NT2/D1 (cell line): ENCODE measurements at places on chromosomes 7 and 10.

DNA sequence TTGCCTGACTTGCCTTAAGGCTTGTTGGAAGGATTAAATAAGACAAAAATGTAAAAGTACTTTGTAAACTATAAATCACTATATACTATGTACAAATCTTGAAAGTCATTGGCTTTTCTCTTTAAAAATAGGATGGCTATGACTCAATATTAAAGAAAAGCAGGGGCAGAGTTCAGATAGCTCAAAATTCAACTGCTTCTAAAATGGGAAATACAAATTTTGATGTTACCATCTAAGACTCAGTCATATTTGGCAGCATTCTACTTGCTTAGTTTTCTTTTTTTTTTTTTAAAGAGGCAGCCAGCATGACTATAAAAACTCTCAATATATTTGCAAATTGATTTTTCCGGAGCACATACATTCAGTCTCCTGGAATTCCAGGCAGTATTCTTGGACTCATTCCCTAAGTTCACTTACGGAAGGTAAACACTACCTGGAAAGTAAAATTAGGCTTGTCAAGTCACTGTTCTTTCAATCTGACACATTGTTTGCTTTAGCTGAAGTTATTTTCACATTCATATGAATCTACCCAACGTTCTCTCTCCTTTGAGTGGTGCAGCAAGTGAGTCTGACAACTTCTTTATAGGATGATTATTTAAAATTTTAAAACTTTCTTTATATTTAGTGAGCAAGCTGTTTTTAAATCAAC lies 133.8 kb upstream of the CCDC6 start:
- no peak for DNase-seq

- peak; percentile 47 for DNase-seq
Observed at GRCh38 chr7:81956520-81956919, 186.7 kb upstream of the HGF start.

DNA sequence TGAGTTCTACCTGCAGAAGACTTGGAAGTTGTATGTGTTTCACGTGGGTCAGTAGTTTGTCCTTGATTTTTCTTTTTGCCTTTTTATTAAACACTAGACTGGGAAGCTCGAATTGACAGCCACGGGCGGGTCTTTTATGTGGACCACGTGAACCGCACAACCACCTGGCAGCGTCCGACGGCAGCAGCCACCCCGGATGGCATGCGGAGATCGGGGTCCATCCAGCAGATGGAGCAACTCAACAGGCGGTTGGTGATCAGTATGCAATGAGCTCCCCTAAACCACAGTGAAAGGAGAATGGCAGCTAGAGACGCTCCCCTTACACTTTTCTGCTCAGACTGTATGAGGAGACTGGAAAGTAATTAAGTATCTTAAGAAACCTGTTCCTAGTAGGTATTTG lies 126.7 kb upstream of the STK17A start:
- DNase-seq, result no peak

GRCh38 chr10:112728118-112728883 lies 221.7 kb upstream of the TCF7L2 start:
- no peak for DNase-seq

DNA sequence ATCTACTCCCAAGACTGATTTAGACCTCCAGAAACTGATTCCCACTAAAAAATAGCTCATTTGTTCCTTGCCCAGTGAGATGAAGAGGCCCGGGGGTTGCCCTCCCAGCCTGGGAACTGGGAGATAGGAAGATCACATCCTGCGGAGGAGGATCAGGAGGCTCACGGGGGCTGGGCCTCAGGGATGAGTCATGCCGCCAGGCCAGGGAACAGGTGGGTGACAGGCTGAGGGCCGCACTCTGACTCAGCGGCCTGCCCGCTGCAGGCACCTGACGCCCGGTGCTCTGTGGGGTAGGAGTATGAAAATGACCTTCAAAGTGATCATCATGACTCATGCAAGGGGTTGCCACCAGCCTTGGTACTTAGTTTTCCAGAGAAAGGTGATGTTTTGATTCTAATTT lies 104.5 kb upstream of the ZPBP start:
- DNase-seq, result no peak

DNA sequence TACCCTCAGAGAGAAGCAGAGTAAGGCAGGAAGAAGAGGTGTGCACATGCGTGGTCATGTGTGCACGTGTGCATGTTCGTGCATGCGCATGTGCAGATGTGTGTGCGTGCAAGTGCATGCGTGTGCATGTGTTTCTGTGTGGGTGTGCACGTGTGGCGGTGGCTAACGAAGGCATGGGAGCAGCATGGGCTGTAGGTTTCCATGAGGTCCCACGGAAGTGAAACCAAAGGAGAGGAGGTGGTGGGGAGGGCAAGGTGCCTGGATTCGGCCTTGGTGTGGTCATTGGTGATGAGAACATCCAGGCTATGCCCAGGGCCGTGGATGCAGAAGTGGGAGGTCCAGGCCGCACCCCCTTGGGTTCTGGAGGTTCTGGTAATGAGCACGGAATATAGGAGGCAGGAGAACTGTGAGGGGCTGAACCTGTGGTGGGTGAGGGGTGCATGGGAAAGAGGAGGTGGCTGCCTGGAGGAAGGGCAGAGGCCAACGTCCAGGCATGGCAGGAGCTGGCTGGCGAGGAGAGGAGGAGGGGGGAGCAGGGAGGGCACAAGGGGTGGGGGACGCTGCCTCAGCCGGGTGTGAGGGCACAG lies 2.4 kb upstream of the INPP5A start:
- no peak for DNase-seq

- DNase-seq, result no peak
Observed at GRCh38 chr7:70384024-70384423, 747.9 kb upstream of the GALNT17 start.

DNA sequence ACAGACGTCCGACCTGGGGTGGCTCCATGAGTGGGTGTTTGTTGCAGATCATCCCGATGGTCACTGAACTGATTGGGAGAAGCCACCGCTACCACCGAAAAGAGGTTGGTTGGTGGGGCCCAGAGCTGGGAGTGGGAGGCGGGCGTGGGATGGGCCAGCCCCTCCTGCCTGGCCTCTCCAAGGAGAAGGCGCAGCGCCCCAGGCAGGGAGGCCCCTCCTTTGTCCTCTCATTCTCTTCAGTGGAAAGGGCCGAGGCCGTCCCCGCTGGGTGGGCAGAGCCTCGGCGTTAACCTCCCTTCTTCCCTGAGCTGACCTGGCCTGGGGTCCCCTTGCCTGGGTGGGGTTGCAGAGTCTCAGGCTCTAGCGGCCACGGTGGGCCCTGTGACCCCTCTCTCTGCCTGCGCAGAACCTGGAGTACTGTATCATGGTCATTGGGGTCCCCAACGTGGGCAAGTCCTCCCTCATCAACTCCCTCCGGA lies 5.2 kb downstream of the MTG1 start:
- DNase-seq, result no peak

- DNase-seq, result no peak
Observed at GRCh38 chr10:77613476-77614130, 24.0 kb downstream of the KCNMA1 start.

DNA sequence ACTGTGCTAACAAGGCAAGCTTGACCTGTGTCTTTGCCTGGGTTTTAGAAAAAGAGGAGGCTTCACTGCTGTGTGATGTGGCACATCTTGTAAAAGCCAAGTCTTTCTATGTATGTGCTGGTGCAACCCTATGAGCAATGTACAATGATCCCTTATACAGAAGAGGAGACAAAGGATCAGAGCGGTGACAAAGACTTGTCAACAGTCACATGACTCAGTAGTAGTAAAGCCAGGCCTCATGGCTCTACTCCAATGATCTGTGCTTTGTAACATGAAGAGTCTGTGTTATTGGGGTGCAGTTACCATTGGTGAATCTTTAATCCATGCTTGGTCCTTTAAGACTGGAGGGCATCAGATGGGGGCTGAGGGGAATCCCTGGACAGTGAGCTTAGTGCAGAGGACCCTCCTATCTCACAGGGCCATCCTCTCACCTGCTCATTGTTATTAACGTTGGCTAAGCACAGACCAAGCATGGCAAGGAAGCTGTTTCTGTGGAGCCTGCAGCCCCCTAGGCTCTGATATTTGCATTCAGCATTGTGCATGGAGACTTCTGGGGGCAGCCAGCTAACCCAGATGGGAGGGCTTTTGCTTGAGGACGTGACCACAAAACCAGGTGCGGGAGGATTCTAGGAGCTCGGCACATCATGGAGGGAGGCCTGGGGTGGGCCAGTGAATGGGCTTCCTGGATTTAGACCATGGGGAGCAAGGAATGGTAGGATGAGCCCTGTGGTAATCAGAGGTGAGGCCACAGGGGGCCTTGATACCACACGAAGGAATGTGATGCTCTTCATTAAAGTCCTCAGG lies 308.8 kb upstream of the ZNF32 start:
- DNase-seq, result no peak

DNA sequence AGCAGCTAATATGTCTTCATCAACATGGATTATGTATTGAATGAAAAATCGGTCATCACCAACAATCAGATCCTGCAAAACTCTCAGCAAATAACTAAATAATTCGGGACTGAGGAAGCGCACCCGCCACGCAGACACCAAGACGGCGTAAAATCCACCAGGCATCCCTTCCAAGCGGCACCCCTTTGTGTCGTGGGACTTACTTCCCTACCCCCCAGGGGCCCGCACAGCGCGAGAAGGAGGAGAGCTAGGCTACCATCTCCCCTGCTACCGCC lies 721 bp downstream of the ARL3 start:
- DNase-seq, result no peak

DNA sequence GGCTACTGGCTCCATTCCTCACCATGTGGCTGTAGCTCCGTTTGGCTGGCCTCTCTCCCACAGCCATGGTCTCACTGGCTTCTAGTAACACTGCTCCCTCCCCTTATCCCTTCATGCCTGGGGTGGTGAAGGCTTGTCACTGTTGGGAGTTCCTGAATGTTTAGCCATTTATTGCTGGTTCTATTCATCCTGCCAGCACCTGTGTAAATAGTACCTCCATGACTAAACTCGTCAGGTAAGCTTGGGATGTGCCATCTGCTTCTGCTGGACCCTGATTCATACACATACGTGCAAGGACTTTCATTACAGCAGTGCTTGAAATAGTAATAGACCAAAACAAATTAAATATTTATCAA lies 61.6 kb downstream of the CCDC71L start:
- DNase-seq, result no peak

DNA sequence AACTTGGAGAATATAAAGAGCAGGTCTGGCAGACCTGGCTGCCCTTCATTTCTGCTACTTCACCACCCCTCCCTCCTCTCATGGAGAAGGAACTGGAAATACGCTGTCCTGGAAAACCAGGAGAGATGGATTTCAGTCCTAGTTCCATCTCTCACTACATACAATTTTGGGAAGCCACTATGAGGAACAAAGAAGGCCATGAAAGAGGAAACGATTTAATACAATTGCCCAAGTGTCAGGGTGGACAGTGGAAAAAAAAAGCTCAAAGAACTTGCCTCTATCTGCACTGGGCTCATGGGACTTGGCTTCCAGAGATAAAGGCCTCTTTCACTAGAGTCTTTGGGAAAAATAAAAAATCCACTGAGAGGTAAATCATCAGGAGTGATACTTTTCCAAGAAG lies 561.7 kb downstream of the KCNMA1 start:
- DNase-seq, result no peak

DNA sequence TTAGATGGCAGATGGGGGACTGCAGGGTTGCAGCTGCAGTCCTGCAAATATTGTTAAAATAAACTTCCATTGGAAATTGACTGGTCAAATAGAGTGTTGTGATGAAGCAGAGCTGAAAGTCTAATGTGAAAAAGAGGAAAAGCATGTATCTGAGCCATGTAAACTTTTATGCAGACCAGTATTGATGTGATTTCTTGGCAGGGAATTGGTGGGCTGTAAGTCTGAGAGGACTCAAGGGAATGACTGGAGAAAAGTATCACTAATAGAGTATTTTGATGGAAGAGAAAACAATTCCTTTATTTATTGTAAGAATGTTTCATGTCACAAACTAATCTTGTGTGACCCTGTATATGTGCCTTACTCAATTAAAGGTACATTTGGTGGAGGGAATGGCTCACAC lies 155.5 kb downstream of the PPP1R9A start:
- DNase-seq, result no peak

GRCh38 chr7:91892099-91892705 lies 11.7 kb upstream of the MTERF1 start:
- DNase-seq, result no peak

- DNase-seq, result no peak
Observed at GRCh38 chr7:135769005-135769802, 20.6 kb upstream of the FAM180A start.

- DNase-seq, result peak; percentile 91
Observed at GRCh38 chr7:30548845-30549244, 44.2 kb upstream of the GGCT start.

GRCh38 chr7:132828502-132828901 lies 252.2 kb upstream of the PLXNA4 start:
- DNase-seq, result no peak

DNA sequence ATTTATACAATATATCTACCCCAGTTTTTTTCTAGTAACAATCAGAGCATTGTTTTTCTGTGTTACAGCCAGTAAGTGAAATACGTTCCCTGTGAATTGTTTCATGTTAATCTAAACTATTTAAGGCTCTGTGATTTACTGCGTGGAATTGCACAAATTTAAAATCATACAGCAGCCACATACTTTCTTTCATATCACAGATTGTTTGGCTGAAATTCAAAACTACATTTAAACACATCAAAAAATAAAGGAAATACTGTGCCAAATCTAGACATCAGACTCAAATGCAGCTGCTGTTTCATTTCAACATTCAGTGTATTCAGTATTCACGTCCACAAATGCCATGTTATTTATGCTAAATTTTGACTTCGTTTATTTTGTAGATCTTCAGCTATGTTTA lies 242.6 kb upstream of the HGF start:
- no peak for DNase-seq

- no peak for DNase-seq
Observed at GRCh38 chr7:25786936-25787335, 365.1 kb upstream of the NFE2L3 start.

GRCh38 chr7:4883372-4884144 lies at the start of gene RADIL:
RADIL (minus strand) TSS chr7:4883716; CDS start chr7:4878139, 5,577 bp downstream.
- DNase-seq, result peak; percentile 95

GRCh38 chr10:67603086-67603485 lies 92.9 kb downstream of the CTNNA3 start:
- no peak for DNase-seq

GRCh38 chr7:100867040-100867775 lies at the start of gene TRIP6:
TRIP6 (plus strand) TSS chr7:100867387; CDS start chr7:100867498, 111 bp downstream.
- peak; percentile 81 for DNase-seq

GRCh38 chr10:101839416-101840063 lies 4.1 kb downstream of the KCNIP2 start:
- DNase-seq, result no peak

DNA sequence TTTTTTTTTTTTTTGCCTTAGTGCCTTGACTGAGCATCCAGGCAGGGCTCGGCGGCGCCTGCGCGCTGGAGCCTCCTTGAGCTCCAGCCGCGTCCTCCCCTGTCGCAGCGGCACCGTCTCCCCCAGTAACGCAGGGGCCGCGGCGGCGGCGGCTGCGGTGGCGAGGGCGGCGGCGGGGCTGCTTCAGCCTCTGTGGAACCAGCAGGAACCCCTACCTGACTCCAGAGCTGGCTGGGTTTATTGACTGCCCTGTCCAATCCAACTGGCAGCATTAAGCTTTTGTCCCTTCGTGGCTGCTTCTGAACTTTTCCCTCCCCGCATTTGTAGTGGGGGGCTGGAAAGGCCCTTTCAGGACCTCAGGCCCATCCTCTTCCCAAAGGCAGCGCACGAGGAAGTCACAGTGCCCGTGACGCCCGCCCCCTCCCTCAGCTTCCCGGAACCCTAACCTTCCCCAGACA lies at the start of gene GPR85:
Gene GPR85 (minus strand): TSS at position 397 of the 458 bp plus-strand sequence. CDS start 2,106 bp downstream, outside the sequence.
- peak; percentile 70 for DNase-seq
